ENCODE measurements at places on chromosomes 7 and 10.

- peaks cover 57% of the 10 kb centered on the region for H3K4me1 ChIP-seq
- no peak for DNase-seq
- H3K4me3 ChIP-seq: peak overlapping the region; percentile 66
- no peaks in the 10 kb centered on the region for H3K27me3 ChIP-seq
- peaks cover 8% of the 10 kb centered on the region for H3K36me3 ChIP-seq
- H3K27ac ChIP-seq: peak overlapping the region; percentile 88
These were observed 31.9 kb downstream of the RSBN1L start for GRCh38 chr7:77727936-77728701.

- no peaks in the 10 kb centered on the region for H3K36me3 ChIP-seq
- H3K4me3 ChIP-seq: no peak overlapping the region
- H3K27me3 ChIP-seq: peaks cover 28% of the 10 kb centered on the region
- H3K27ac ChIP-seq: no peak overlapping the region
- no peaks in the 10 kb centered on the region for H3K4me1 ChIP-seq
These were observed 104.2 kb downstream of the PRTFDC1 start for GRCh38 chr10:24848195-24848594.

GRCh38 chr7:1856161-1856887, 186.2 kb downstream of the ELFN1 start:
- H3K27me3 ChIP-seq: no peaks in the 10 kb centered on the region
- no peak overlapping the region for H3K27ac ChIP-seq
- no peak for DNase-seq
- peak overlapping the region; percentile 50 for H3K4me3 ChIP-seq
- peaks cover 32% of the 10 kb centered on the region for H3K4me1 ChIP-seq
- peaks cover 6% of the 10 kb centered on the region for H3K36me3 ChIP-seq

DNA sequence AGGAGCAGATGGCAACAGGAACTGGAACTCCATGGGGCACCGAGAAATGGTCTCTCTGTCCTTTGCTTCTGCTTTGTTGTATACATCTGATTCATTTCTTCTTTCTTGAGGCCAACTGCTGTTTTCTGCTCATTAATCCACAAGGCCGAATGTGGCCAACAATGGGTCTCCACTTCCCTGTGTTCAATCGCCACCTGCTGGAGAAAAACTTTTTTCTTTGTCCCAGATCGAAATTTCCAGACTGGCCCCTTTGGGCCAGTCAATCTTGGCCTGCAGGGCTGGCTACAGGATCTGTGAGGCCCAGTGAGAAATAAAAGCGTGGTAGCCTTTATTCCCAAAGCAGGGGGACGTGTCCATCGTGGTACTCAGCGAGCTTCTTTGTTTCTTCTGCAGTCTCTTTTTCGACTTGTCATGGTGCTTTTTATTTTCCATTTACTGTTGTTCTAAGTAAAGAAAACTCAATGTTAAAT, 58.8 kb downstream of the PARP12 start:
- H3K27ac ChIP-seq: peak overlapping the region; percentile 7
- DNase-seq: peak; percentile 11
- H3K4me1 ChIP-seq: no peaks in the 10 kb centered on the region
- no peaks in the 10 kb centered on the region for H3K36me3 ChIP-seq
- no peaks in the 10 kb centered on the region for H3K27me3 ChIP-seq
- H3K4me3 ChIP-seq: no peak overlapping the region

DNA sequence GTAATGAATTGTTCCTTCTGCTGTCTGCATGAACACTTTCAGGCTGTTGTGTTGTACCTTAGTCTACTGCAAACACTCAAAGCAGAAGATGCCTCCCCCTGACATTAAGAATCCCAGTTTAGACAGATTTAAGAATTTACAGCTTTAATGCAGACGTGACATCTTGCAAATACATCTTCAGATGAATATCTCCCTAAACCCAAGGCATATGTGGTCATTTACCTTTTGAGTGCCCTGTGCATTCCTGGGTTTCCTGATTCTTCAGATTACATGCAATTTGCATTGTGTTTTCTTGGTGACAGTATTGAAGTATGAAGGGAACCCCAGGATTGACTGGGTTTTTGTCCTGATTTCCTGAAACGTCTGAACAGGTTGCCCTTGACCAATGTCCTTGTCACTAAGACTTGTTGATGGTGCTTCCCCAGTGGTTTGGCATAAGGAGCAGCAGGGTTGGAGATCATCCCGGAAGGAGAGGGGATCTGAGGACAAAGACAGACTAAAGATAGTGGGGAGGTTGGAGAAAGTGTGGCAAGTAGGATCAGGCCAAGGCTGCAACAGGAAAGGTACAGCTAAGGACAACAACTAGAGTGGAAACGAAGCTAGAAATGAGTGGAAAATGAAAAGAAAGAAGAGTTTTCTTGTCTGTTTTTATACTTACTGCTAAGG, 123.8 kb upstream of the RHOBTB1 start:
- DNase-seq: no peak
- no peaks in the 10 kb centered on the region for H3K4me1 ChIP-seq
- H3K36me3 ChIP-seq: no peaks in the 10 kb centered on the region
- no peak overlapping the region for H3K27ac ChIP-seq
- H3K4me3 ChIP-seq: no peak overlapping the region
- H3K27me3 ChIP-seq: no peaks in the 10 kb centered on the region

DNA sequence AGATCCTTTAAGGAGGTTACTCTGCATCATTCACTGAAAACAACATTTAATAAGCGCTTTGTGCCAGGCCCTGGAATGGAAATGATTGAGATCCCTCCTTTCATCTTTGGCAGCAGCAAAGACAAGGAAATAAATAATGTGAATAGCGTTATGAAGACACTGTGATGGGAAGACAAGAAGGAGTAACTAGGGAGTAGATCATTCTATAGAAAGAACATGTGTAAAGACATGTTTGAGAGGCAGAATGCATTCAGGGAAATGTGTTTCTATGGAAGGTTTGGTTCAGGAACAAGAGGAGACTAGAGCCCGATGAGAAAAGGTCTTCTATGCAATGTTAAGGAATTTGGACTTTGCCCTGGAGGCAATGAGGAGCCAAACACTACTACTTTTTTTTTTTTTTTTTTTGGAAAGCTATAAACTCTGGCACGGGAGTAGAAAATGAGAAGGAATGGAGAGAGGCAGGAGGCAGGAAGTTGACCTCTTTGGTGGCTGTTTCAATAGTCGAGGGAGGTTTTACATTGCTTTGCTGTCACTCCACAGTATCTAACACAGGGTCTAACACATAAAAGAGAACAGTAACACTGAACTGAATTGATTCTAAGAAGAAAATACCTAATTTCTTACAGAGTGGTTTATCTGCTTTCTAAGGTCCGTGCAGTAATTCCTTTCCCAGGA, 44.9 kb downstream of the SMURF1 start:
- H3K4me3 ChIP-seq: no peak overlapping the region
- DNase-seq: no peak
- H3K4me1 ChIP-seq: peaks cover 14% of the 10 kb centered on the region
- H3K27ac ChIP-seq: no peak overlapping the region
- peaks cover 6% of the 10 kb centered on the region for H3K36me3 ChIP-seq

- peaks cover 52% of the 10 kb centered on the region for H3K36me3 ChIP-seq
- H3K4me1 ChIP-seq: peaks cover 62% of the 10 kb centered on the region
- peak; percentile 57 for DNase-seq
- peak overlapping the region; percentile 86 for H3K4me3 ChIP-seq
- peak overlapping the region; percentile 95 for H3K27ac ChIP-seq
- no peaks in the 10 kb centered on the region for H3K27me3 ChIP-seq
These were observed 627 bp downstream of the DUSP5 start for GRCh38 chr10:110498087-110498981.
